ENCODE measurements at places on chromosomes 13 and 19.
A peak's percentile ranks its signal among the peaks of the same experiment; 100 is the strongest.

GRCh38 chr13:113184568-113185440 lies 23.7 kb downstream of the PCID2 start:
- DNase-seq = peak; percentile 37

GRCh38 chr19:47152632-47153031 lies 22.0 kb downstream of the SAE1 start:
- no peak for DNase-seq

- DNase-seq = no peak
Measured at GRCh38 chr13:91174886-91175501, 172.5 kb upstream of the MIR17HG start.

DNA sequence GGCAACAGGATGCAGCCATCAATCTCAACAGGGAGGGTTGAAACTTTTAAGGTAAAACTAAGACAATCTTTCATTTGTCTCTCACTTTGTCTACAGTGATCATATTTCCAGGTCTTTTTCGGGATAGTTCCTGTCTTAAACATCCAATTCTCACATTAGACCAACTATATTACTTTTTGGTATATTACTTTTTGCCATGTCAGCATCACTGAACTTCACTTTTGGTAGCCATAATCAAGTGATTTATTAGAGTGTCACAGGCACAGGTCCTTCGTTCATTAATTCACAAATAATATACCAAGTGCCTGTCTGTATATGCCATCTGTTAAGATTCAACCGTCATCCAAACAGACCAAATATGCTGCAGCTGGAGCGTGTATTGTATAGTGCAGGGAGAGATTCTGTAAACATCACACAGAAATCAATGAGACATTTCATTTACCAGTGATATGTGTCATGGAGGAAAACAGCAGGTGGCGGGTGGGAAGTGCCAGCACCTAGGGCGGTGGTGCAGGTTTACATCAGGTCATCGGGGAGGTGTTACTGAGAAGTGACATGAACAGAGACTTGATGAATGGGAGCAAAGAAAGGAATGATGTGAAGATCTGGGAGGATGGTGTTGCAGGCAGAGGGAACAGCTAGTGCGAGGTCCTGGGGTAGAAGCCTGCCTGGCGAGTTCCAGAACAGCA lies 24.9 kb downstream of the ARHGEF7 start:
- DNase-seq = no peak

- DNase-seq = no peak
Measured at GRCh38 chr19:29086182-29086581, 126.8 kb downstream of the UQCRFS1 start.

- peak; percentile 22 for DNase-seq
Measured at GRCh38 chr19:54029930-54030490, 33.7 kb downstream of the VSTM1 start.

DNA sequence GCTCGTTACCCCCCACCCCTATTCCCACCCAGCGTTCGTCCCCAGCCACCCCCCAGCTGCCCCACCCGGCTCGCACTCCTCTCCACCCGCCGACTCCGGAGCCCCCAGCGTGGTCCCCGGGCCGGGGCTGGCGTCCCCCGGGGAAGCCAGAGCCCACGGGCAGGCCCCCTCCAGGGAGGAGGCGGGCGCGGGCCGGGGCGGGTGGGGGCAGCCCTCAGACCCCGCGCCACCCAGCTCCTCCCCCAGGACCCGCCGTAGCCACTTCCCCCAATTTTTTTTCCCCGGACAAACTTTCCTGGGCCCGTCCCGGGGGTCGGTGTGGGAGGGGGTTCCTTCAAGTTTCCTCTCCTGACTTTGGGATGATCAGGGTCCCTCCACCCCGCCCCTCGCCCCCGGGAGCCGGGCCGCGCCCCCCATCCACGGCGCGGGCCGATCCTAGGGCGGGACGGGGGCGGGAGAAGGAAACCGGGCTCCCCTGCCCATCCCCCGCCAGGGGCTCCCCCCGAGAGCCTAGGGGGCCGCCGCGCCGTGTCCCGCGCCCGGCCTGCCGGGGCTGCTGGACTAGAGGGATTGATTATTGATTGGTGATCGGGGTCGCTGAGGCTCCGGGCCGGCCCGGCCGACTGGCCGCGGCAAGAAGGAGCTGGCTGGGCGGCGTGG lies 927 bp upstream of the TSHZ3 start:
- DNase-seq = no peak

DNA sequence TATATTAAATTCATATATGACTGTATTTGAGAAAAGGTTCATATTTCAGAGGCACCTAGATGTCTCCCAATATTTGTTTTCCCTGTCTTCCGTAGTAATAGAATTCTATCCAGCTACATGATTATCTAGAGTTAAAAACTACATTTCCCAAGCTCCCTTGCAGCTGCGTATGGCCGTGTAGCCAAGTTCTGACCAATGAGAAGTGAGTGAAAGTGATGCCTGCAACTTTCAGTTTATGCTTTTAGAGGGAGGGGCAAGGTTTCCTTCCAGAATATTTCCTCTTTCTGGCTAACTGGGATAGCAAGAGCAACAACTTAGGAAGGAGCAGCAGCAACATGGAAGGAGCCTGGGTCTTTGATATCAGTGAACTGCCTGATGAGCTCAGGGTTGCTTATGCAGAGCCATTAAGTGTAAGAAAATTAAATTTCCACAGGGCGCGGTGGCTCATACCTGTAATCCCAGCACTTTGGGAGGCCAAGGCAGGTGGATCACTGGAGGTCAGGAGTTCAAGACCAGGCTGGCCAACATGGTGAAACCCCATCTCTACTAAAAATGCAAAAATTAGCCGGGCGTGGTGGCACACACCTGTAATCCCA lies 23.2 kb upstream of the CYP2A13 start:
- no peak for DNase-seq

- no peak for DNase-seq
Measured at GRCh38 chr19:46849610-46850009, 1.0 kb downstream of the AP2S1 start.

- DNase-seq = no peak
Measured at GRCh38 chr13:72390909-72391308, 336.5 kb downstream of the MZT1 start.

DNA sequence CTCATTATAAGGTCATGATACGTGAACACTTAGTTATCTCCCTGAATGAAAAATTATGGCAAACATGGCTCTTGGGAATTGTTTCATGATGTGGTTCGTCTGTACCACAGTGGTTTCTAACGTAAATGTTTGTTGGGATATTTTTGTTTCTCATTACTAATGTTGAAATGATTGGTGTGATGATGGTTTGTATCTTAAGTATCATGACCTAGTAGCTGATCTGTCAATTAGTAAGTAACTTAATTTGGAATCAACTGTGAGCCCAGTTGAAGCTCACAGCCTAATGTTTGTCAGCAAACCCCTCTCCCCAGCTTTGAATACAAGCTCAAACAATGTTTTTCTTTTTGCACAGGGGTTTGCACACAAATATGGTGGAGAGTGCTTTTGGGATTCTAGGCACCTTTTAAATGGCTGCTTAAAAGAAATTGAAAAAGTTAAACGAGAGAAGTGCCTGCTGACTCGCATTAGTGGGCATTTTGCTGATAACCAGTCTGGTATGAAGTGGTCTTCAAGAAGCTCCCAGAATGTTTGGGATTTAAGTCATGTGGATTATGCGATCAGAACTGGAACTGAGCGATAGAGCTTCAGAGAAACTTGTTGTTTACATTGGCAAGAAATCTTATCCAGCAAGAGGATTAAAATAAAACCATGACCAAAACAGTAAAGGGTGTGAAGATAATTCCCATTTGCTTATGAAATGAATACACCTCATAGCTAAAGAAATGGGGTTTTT lies 68.2 kb downstream of the LMO7 start:
- DNase-seq = no peak

- DNase-seq = no peak
Measured at GRCh38 chr19:13782537-13782936, 8.3 kb downstream of the C19orf53 start.

- no peak for DNase-seq
Measured at GRCh38 chr13:112697756-112698655, 8.2 kb downstream of the ATP11A start.
